ENCODE measurements at places on chromosomes 5 and 9.

DNA sequence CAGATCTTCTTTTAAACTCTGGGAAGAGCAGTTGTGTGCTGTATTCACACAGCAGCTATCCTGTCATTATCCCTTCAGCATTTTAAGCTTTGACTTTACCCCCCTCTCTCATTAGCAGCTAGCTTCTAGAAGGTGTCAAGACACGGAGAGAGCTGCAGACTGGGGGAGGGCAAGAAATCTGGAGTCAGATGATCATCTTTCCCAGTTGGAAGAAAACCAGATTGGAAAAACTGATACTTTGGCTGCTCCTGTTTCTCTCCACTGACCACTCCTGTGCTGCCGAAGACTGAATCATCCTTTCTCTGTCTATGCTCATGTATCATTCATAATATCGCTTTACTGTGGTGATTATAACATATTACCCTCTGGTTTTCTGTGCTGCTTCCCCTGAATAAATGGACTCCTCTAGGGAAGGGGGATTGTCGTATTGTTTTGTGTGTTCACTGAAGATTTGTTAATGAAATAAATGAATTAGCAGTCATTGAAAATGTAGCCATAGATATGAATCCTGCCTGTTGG, 75.1 kb downstream of the SH3GL2 start:
- no peak for DNase-seq

DNA sequence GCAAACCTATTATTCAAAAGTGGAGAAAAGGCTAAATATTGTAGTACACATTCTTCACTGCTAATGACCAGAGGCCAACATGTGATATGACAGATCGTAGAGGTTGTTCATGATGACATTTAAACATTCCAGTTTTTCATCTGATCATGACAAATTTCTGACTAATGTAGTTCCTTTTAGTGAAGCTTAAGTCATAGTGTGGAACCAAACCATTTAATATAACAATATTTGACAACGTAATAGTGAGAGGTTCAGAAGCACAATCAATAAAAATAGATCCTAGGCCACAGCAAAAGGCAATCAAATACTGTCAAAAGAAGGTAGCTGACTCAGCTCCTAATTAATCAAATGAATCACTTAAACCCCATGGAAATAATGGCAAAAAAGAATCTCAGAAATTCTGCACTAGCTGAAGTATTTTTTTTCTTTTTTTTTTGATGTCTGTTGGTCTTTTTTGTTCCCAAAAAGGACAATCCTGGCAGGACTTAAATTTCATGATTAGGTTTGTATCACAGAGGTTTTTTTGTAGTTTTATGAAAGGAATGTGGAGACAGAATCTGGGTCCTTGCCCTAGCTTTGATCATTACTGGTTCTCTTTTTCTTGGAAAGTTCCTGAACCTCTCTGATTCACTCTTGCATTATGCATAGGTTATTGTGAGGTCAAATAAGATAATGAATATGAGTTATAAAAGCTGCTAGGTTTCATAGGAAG, 795.0 kb downstream of the DTWD2 start:
- no peak for DNase-seq

DNA sequence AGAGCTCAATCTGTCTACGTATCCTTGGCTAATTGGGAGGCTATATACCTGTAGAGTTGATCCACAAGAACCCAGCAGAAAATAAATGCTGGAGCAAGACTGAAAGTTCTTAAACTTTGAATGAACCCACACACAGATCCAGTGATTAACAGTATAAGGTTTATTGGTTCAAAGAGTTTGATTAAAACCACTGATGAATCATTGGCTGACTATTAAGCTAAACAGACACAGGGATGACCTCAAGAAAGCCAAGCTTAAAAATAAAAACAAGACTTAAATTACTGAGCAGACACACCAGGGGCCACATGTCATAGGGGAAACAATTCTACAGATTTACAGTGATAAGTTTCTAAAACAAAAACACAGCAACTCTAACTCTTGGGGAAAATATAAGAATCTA, 163.6 kb downstream of the SPATA31D1 start:
- DNase-seq = no peak

- DNase-seq = no peak
Measured at GRCh38 chr5:87027570-87027969, 240.1 kb upstream of the RASA1 start.

DNA sequence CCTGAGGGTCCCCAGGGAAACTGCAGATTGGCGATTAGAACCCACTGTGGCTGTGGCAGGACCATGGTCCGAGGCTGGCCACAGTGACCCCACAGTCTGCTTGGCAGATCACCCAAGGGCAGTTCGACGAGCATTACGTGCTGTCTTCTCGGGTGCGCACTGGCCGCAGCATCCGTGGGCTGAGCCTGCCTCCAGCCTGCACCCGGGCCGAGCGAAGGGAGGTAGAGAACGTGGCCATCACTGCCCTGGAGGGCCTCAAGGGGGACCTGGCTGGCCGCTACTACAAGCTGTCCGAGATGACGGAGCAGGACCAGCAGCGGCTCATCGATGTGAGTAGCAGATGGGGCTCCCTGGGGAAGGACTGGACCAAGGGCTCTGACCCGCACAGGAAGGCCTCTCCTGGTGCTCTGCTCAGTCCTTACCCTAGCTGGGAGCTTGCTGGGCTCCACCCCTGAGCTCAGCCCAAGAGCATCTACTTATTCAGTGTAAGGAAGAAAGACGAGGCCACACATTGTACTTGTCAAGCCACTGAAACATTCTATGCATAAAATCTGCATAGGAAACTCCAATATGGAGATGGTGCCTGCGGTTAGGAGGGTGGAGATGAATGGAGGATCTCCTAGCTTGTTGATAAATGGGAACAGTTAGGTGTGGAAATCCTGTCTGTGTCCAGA, 21.9 kb downstream of the CKMT2 start:
- no peak for DNase-seq

DNA sequence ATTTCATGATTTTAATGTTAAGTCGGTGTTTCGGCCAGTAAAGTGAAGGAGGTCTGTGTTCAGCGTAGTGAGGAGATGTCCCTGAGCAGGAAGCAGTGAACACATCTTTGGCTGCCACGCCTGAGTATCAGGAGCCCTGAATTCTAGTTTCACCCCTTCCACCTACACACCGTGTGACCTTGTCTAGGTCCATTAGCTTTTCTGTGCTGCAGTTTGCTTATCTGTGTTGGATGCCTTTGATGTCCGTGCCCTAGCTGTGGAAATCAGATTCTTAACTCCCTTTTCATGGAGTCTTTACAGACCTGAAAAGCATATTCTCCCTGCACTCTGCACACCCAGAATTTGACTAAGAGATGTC, 601 bp downstream of the FBXO38 start:
- no peak for DNase-seq

DNA sequence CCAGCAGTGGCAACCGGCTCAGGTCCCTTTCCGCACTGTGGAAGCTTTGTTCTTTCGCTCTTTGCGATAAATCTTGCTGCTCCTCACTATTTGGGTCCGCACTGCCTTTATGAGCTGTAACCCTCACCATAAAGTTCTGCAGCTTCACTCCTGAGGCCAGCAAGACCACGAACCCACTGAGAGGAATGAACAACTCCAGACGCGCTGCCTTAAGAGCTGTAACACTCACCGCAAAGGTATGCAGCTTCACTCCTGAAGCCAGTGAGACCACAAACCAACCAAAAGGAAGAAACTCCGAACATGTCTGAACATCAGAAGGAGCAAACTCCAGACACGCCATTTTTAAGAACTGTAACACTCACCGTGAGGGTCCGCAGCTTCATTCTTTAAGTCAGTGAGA, 103.5 kb downstream of the GLIS3 start:
- DNase-seq = no peak

DNA sequence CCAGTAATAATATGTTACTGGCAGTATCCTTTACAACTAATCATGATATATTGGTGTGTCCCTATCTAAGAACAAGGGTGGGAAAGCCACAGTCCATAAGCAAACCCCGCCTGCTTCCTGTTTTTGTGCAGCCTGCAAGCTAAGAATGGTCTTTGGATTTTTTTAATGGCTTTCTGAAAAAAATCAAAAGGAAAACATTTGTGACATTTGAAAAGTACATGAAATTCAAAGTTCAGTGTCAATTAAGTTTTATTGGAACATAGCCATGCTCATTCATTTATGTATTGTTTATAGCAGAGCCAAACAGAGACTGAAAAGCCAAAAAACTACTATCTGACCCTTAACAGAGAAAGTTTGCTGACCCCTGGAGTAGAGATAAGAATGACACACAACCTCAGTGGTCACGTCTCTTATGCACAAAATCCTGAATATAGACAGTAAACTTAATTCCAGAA, 12.8 kb upstream of the TMEM245 start:
- no peak for DNase-seq

Measured in cerebellar nuclear complex (tissue), 1 donor.